Cerebellar cortex (tissue), 1 donor: ENCODE measurements at places on chromosomes 16 and 17.

DNA sequence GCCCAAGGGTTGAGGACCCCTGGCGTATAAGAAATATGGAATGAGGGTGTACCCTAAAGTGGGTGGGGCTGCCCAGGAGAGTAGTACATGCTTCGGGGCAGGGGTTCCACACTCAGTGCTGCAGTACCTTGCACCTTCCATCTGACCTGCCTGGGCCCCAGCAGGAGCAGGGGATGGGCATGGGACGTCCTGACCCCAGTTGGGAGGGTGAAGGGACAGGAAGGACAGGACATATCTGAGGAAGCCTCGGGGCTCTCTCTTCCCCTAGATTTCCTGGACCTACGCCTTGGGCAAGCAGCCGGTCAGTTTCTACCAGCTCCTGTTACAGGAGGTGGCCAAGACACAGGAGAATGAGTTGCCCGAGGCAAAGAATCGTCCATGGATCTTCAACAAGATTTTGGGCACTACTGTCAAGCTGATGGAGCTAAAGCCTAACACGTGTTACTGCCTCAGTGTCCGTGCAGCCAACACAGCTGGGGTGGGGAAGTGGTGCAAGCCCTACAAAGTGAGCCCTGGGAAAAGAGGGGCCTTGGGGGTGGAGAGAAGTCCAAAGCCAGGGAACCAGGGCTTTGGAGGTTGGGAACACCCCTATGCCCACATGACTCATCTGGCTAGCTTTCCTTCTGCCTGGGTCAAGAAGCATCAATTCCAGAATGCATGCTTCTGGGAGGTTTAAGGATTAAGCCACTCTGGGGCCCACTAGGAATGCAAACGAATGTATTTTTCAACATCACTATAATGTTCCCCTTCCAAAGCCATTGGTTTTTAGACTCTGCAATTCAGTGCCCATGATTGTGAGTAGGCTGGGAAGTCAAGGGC, 7.9 kb downstream of the FNDC8 start:
- DNase-seq = no peak

- DNase-seq = peak; percentile 44
Measured at GRCh38 chr17:78933025-78933958, 8.1 kb upstream of the TIMP2 start.

- DNase-seq = no peak
Measured at GRCh38 chr16:11149011-11149616, 106.9 kb downstream of the SOCS1 start.

DNA sequence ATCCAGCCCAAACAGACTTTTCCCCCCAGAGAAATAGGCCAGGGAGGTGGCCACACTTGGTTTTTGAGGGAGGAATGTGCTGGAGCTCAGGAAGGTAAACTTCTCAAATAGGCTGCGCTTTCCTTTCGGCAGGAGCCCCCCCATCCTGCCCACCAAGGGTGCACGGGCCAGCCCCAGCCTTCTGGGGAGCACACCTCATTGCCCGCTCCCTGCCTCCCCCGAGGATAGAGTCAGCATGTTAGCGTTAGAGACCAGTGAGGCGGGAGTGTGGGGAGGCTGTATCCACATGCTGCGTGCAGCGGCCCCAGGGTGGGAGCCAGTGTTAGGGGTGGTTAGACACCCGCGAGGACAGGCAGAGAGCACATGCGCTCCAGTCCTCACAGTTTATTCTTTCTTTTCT, 42.3 kb downstream of the PIPOX start:
- DNase-seq = no peak

DNA sequence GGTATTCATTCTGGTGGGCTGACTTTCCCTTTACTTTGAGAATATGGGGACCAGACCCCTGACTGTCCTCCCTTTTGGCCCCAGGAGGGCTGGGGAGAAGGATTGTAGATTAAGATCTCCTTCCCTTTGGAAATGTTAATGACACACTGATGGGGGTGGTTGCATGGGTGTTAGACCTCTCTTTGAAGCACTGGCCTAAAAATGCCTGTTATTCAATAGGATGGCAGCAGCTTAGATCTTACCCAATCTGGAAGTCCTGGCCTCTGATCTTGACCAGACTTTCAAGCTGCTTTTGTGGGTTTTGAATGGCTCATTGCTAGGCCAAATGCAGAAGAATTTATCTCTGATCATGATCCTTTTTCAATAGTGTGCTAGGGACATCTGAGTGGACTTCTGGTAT, 25.7 kb downstream of the MAP3K3 start:
- no peak for DNase-seq

- no peak for DNase-seq
Measured at GRCh38 chr17:45334231-45334630, 17.4 kb upstream of the MAP3K14 start.

GRCh38 chr16:11289202-11289601, 8.1 kb upstream of the PRM1 start:
- no peak for DNase-seq

DNA sequence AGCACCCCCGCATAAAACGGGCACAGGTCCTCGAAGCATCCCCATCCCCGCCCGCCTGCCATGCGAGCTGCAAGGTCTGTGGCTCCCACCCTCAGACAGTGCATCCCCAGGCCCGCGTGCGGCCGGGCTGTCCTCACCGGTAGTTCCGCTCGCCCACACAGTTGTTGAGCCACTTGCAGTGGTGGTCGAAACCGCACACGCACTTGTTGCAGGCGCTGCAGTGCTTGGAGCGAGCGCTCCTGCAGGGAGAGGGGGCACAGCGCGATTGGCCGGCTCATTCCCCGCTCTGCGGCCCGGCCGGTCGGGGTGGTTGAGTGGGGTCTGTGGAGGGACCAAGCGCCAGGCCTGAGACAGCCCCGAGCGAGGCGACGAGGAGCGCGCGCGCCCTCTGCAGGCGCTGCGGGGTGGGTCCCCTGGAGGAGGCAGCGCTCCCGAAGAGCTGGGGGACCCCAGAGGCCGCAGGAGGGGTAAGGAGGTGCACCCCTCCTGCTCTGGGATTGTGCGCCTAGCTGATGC, 6.0 kb upstream of the TPPP3 start:
- DNase-seq = no peak

DNA sequence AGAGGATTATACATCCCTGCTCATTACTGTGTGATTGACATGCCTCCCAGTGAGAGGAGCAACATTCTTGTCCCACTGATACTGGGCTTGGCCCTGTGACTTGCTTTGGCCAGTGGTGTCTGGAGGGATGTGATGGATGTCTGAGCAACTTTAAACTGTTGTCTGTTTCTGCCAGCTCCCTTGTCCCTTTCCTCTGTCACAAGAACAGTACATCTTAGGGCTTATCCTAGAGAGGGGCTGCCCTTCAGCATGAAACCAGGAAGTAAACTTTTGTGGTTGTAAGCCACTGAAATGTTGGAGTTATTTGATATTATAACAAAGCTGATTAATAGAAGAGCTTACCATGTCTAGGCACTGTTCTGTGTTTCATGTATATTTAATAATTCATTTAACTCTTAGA, 82.9 kb upstream of the GPRC5B start:
- no peak for DNase-seq

- DNase-seq = no peak
Measured at GRCh38 chr17:5080591-5080990, 2.3 kb downstream of the ZFP3 start.

DNA sequence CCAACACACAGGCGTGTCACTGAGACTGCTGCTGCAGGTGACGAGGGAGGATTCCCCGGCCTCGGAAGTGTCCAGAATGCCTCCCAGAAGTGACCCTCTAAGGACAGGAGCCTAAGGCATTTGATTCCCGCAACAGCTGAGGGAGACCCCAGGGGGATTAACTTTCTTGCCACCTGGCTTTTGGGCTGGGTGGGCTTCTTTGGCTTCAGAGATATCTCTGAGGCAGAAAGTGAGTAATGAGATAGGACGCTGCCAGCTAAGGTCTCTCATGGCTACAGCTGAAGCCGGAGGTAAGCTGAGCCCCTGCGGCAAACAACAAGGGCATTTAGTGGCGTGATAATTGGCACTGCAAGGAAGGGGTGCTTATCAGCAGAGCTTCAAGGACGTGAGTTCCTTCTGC, 17.0 kb downstream of the DRC3 start:
- DNase-seq = no peak

GRCh38 chr16:58336332-58337089, 41.7 kb upstream of the PRSS54 start:
- peak; percentile 86 for DNase-seq

GRCh38 chr17:80636361-80637018, 91.9 kb downstream of the RPTOR start:
- no peak for DNase-seq

GRCh38 chr17:66021757-66022156, 170.2 kb downstream of the CEP112 start:
- DNase-seq = no peak

GRCh38 chr16:15418206-15418605, 16.2 kb upstream of the BMERB1 start:
- DNase-seq = no peak

GRCh38 chr16:5062790-5063765, 2.7 kb downstream of the C16orf89 start:
- DNase-seq = peak; percentile 4

GRCh38 chr17:74579900-74580299, 12.2 kb downstream of the CD300LD start:
- no peak for DNase-seq

DNA sequence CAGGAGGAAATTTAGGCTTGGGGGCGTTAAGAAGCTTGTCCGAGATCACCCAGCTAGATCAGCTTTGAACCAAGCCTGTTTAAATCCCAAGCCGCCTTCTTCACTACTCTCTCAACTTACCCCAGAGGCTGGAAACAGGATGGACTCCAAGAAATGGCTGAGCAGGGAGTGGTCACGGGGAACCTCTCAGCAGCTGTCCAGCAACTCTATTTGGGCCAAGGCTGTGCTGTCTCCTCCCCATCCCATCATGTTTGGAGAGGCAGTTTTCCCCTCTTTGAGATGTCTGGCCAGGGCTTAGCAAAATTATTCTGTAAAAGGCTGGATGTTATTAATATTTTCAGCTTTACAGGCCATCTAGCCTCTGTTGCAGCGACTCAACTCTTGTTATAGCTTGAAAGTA, 305.7 kb downstream of the RBFOX1 start:
- DNase-seq = no peak

GRCh38 chr16:79361132-79361751, 239.3 kb downstream of the MAF start:
- DNase-seq = no peak

DNA sequence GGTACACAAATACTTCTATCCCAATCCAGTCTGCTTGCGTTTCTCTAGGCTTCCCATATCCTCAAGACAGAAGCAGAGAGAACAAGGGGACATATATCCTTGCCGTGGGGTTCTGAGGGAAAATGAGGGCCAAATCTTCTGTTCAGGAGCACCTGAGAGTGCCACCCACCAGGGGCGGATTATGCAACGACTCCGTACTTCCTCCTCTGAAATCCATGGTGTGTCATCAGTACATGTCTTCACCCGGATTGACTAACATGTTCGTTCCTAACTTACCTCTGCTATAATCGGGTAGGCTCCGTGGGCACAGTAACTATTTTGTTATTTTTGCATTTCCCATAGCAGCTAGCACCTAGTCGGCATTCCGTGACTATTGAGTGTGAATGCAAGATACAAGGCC, 7.8 kb upstream of the ZNF200 start:
- no peak for DNase-seq

GRCh38 chr16:80294172-80294571, 246.6 kb upstream of the DYNLRB2 start:
- no peak for DNase-seq

GRCh38 chr16:70481929-70482536, 27.6 kb downstream of the FCSK start:
- DNase-seq = no peak

DNA sequence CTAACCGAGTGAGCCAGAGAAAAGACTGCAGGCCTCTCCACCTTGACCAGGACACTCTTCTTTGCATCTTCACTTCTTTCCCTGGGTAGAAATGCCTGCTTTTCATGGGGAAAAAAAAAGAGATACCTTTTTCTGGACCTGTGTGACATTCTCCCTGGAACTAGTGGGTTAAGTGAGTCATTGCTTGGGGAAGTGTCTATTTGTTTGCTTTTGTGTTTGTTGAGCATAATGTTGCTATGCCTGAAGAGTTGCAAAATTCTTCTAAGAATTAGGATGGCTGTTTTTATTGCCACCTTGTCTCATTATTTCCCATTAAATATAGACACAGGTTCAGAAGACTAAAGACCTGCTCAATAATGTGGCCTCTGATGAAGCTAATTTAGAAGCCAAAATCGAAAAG, 18.8 kb downstream of the CLUAP1 start:
- DNase-seq = no peak

GRCh38 chr17:8277317-8277716, 11.2 kb upstream of the RANGRF start:
- no peak for DNase-seq

- no peak for DNase-seq
Measured at GRCh38 chr17:55458978-55459377, 37.3 kb upstream of the MMD start.
